ENCODE measurements at places on chromosomes 1 and 21.

DNA sequence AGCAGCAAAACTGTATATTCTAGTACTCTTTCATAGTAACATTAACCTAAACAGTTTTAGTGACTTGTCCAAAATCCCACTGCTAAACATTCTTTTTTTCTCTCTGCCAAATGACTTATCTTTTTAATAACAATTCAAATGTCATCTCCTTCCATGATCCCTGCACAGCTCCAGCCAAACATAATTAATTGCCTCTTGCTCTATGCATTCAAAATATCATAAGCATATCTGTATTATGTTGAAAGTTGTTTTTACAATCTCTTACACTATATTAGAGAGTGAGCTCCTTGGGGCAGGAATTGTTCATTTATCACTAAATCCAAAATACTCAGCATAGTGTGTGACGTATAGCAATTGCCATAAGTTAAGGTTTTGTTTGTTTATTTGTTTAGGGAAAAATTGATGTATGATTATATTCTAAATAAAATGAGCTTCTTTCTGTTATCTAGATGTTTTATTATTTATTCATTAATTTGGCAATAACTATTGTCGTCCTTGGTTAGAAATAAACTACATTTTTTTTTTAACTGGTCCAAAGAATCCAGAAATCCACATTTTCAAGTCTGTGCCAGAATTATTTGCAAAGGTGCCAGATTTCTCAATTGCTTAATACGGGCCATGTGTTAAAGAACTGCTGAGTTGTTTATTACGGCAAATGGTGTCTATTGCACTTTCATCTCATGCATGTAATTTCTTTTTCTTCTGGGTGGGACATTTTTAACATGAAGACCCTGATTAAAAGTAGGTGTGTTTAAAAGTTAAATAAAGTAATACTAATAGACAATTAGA lies 577.2 kb upstream of the ZRANB2 start:
- DNase-seq: no peak

DNA sequence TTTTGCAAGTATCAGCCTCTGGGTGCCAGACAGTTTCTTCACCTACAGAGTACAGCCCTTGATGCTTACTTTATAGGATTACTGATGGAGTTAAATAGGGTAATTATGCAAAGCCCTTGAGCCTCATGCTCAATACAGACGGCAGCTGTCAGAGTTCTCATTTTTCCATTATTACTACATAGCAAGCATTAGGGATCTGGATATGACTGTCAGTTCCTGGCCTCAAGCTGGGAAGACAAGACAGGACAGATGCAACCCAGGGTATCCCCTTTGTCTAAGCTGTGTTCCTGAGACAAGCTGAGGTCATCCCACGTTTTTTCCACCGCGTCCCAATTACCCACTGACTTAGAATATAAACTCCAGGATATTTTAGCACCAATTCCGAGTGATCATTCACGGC lies 94.4 kb downstream of the SLC35F3 start:
- no peak for DNase-seq

DNA sequence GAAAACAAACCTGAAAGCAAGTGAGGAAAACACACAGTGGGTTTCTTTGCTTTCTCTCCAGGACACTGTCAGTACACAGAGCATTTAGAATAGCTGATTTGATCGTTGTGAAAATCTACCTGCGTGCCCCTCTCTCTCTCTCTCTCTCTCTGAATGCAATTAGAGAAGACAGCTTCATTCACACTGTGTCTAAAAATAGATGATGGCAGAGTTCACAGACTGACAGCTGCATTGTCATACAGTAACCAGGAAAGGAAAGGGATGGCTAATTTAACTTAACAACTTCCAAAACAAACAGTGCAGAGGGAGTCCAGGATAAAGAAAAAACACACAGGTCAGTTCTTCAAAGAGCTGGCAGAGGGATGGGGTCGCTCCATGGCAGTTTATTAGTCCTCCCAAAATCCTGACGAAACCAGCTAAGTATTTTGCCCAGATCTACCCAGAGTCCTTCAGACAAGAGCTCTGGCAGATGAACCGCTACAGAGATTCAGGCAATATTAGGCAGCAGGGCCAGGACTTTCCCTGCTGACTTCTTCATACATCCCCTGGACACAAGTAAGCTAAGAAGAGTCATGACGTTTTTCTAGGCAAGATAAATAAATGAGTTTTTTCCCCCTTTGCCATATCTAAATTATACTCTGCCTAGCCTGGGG lies 58.9 kb downstream of the WLS start:
- DNase-seq: no peak

GRCh38 chr1:221562542-221563475 lies 179.1 kb downstream of the DUSP10 start:
- DNase-seq: no peak

GRCh38 chr1:18991585-18991984 lies 35.1 kb upstream of the IFFO2 start:
- no peak for DNase-seq

- DNase-seq: no peak
Observed at GRCh38 chr1:17637055-17637454, 97.6 kb downstream of the ARHGEF10L start.

DNA sequence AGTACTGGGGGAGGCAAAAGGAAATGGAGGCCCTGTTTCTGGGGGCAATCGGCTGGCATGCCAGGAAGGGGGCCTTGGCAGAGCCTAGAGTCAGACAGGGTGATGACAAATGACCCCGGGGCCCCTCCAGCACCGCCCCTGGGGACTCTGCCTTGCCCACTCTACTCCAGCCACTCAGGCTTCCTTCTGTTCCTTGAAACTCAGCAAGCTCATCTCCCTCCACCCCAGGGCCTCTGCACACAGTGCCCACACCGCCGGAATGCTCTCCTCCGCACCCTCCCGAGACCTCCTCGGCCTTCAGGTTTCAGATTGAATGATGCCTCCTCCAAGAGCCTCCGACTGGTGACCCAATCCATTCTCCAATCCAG lies 122.5 kb upstream of the ZBTB40 start:
- no peak for DNase-seq

- DNase-seq: peak; percentile 53
Observed at GRCh38 chr1:102970496-102971078, 137.7 kb downstream of the COL11A1 start.

DNA sequence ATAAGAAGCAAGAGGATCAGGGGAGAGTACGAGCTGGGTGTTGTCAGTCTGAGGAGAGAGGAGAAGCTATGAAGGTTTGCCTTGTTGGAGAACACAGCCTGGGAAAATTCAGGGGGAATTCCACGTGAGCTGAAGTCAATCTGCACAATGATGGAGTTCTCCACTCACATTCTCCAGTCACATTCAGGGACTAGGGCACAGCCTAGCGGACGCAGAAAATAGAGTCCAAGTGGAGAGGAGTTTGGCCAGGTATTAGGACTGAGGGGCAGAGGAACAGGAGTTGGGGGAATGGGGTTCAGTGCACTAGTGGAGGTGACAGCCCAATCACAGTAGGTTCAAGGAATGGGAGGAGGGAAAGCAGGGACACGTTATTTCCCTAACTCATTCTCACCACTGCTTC lies 124.0 kb downstream of the KCNH1 start:
- no peak for DNase-seq

Measured in NCI-H2107 (cell line).